ENCODE measurements at places on chromosomes 2 and 18.

DNA sequence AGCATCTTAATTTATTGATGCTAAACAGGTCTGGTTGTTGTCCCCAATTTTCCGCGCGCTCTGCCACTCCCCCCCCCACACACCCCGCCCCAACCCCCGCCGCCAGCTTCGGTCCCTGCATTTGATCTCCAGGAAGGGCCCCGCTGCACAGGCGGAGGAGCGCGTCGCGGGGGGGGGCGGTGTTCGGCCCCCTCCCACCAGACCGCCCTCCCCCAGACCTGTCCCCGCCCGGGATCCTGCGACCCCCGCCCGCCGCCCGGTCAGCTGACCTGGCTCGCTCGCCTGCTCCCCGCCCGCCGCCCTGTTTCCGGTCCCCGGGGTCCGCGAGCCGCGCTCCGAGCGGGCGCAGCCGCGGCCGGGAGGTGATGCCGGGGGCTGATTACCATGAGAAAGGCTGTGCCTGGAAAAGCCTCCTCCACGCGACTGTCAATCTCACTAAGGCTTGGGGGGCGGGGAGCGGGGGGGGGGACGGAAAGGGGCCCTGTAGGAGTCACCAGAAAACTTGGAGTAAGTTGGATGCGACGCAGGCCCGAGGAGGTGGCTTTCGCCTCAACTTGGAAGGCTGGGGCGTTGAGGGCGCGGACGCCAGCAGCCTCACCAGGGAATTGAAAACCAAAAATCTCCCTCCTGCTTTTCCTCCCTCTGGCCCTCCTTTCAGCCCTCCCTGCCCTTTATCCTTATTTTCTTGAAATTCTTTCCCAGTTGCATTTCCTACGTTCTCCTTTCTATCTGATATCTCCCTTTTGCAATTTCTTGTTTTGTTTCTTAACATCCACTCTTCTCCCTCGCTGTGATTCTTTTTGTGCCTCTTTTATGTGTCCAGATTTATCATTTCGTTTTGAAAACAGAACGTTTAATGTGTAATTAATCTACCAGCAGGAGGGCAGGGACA lies 4.4 kb upstream of the ZEB2 start:
- no peak for DNase-seq

DNA sequence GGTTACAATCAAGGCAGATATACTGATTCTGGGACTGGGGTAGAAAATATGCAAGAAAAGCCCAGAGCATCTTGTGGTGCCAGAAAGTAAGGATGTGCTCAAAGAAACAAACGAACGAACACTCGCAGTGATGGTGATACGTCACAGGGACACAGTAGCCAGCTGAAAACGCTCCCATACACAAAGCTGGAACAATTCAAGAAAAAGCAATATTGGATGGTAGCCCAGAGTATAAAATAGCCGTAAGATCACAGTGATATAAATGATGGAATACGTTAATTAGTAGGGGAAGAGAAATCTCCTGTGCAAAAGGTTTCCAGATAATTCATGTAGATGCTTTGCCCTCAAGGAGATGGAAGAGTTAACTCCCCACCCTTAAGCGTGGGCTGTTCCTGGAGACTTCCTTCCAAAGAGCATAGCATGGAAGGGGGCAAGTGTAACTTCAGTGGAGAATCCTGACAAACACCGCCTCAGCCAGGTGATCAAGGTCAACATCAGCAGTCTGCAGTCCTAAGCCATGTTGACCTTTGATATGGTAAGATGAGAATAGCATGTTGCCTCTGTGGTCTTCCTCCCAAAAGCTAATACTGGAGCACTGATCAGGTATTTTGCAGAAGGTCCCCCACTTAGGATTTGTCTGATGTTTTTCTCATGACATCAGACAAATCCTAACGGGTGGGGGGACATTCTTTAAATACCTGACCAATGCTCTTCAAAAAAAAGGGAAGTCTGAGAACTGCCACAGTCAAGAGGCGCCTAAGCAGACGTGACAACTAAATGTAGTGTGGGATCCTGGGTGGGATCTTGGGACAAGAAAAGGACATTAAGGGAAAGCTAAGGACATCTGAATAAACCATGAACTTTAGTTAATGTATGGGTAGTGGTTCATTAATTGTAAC lies 99.0 kb downstream of the NCK2 start:
- DNase-seq, result no peak

- DNase-seq, result no peak
Measured at GRCh38 chr2:181362561-181362960, 94.6 kb upstream of the ITGA4 start.

DNA sequence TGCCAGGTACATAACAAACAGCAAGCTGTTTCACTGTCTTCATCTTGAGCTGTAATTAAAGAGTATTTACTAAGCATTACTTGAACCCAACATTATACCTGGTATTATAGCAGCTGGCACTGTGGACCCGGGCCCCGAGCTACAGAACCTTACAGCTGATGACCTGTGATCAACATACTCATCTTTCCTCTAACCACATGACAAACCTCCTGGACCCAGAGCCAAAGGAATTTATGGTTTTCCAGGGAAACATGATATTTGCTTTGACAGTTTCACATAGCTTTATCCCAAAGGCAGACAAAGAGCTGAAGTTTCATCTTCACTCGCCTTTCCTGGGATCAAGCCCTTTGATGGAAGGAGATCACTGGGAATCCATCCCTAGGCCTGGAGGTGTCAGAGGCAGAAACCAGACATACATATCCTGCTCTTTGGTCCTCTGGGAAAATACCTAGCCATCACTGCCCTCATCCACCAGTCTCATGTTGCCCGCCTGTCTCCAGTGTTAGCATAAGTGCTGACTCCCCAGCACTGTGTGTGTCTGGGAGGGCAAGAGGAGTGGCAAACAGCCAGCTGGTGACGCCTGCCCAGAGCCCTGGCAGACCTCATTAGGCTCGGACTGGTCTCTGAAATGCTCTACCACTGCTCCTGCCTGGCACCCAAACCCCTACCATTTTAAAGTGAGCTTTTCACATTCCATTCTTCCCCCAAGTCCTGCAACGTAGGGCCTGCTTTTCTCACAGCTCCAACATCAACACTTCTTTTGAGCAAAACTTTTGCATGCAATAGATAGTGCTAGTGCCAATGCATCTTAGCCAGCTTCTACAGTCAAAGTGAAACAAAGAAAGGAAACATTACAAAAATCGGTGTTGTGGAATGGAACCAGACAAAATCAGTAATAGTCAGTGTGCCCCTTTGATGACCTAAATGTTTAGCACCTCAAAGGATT lies 138.8 kb upstream of the CTAGE1 start:
- no peak for DNase-seq

DNA sequence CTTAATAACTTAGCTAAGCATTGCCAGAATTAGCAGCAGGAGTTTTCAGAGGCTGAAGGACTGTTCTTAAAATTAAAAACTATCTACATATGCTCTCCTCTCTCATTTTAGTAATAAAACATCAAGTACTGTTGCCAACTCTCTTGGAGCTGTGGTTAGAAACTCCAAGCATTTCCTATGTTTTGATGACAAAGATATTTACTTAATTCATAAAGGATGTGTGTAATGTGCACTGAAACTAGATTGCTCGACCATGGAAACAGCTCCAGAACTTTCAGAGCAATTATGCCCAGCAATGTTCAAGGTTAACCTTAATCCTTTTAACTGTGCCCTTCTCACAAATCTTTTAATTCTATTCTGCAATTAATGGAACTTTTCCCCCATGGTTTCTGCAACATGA lies 8.4 kb downstream of the GRP start:
- DNase-seq, result no peak

DNA sequence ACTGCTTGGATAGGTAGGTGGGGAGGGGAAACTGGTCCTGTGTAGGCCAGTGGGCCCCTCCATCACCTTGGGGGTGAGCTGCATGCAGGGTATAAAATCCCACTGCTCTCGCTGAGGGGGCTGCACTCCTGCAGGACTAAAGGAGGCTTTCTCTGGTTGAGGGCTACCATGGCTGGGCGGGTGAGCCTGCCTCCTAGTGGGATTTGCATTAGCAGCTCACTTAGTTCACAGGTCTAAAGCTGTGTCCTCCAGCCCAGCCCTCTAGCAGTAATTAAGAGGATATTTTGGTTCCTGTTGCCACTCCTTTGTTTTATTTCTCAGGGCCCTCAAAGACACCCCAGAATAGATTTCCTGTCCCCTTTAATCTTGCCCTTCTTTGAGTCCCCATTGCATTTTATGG lies 24.6 kb downstream of the TMEM127 start:
- DNase-seq, result no peak

DNA sequence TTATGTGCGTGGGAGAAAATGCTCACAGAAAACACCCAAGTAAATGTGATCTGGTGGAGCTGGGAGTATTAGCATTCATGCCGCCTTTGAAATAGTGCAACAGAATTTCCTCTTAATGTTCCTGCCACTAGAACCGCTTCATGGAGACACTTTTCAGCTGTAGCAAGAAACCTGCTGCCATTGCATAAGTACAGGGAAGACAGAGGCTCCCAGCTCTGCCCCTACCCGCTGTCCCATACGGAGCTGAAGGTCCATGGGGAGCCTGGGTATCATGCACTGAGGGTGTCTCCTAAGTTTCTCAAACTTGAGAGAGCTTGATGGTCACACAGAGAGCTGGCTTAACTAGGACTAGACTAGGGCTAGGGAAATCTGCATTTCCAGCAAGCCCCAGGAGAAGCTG lies 49.6 kb downstream of the CRIM1 start:
- no peak for DNase-seq

DNA sequence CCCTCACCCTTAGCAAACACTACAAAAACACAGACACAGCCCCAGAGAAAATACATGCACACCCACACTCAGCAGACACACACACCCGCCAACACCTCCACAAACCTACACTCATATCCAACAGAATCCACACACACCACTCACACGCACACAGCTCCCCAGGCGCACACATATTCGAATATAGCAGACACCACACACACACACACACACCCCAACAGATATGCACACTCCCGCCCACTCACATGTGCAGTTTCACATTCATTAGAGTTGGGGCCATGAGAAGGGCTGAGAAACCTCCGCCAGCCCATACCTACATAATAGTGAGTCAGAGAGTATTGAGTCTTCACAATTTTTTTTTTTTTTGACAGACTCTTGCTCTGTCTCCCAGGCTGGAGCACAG lies 29.4 kb upstream of the NOTO start:
- peak; percentile 60 for DNase-seq

GRCh38 chr18:10169064-10169562 lies 255.3 kb downstream of the VAPA start:
- DNase-seq, result no peak

- DNase-seq, result no peak
Measured at GRCh38 chr2:178002038-178002437, 70.5 kb downstream of the PDE11A start.

GRCh38 chr2:180006231-180006630 lies 866 bp downstream of the CWC22 start:
- DNase-seq, result no peak

- DNase-seq, result no peak
Measured at GRCh38 chr2:147482111-147482895, 362.5 kb upstream of the ACVR2A start.

- no peak for DNase-seq
Measured at GRCh38 chr2:121960251-121960650, 204.8 kb downstream of the TSN start.

DNA sequence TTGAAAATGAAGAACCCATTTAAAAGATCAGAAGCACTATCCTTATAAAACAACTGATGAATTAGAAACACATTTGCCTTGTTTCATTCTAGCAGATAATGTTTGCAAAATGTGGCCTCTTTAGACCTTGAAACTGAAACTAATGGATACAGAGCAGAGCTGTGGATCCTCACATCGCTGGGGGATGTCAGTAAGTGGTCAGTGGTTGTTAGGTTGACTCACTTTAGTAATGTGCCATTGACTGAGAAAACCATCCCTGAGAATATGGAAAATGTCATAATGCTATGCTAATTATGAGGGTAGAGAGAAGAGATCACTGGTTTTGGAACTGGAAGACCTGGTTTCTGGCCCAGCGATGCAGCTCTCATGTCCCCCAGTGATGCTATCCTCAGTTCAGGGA lies 176.7 kb downstream of the MYO1B start:
- no peak for DNase-seq

DNA sequence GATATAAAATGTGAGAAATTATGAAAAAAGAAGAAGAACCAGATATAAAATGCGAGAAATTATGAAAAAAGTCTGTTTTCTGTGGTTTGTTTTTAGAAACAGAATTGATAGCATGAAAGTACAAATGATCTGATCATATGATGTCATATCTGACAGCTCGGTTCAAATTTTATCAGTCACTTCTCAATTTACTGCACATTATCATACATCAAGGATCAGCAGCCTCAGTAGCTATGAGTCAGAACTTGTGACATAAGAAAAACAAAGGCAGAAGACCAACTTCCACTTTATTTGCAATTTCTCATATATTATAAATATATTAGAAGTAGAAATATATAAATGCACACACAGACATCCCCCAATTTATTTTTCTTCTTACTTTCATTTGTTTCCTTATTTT lies 634.0 kb downstream of the LRP1B start:
- no peak for DNase-seq

GRCh38 chr2:195659114-195659513 lies 2.1 kb downstream of the SLC39A10 start:
- DNase-seq, result no peak

DNA sequence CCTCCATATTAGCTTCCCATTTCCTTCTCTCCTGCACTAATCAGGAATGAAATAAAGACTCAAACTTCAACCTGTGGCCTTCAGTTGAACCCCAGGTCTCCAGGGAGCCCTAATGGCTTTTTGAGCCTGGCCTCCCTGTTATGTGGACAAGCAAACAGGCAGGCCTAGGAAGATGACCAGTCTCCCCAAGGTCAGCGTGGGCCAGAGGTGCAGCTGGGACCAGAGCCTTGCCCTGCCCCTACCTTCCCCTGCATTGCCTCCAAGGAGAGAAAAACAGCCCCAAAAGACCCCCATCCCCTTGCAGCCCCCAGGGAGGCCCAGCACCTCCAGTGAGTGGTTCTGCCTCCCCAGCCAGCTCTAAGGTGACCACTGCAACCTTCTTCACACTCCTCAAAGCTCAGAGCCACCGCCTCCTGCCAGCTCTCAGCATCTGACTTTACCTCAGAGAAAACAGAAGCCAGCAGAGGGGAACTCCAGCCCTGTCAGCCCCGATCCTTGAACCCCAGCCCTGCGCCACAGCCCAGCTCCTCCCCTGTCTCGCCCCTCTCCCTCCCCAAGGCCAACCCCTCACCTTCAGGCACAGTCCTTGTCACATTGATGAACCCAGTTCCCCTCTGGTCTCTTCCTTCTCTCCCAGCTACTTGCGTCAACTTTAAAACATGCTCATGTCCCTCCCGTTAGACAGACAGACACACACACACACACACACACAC lies 59.5 kb upstream of the ID2 start:
- DNase-seq, result no peak

DNA sequence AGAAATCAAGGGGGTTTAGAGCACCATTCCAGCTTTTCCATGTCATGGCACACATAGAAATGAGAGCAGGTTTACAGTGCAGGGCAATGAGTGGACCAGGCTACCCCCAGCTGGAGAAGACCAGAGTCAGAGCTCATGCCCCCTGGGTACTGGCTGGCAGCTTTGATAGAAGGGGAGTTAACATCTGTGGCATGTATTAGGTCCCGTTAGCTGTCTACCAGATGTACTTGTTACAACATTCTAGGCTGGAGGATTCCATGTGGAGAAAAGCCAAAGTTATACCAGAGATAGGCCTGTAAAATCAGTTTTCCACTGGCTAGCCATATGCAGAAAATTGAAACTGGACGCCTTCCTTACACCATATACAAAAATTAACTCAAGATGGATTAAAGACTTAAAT lies 109.2 kb downstream of the CCDC85A start:
- no peak for DNase-seq

Measured in stimulated activated CD4-positive, alpha-beta T cell treated with anti-CD3 and anti-CD28 coated beads, Interleukin-4, amount 100 ng/mL, for 1 hour (primary cell).